ENCODE measurements at places on chromosomes 3 and 15.

DNA sequence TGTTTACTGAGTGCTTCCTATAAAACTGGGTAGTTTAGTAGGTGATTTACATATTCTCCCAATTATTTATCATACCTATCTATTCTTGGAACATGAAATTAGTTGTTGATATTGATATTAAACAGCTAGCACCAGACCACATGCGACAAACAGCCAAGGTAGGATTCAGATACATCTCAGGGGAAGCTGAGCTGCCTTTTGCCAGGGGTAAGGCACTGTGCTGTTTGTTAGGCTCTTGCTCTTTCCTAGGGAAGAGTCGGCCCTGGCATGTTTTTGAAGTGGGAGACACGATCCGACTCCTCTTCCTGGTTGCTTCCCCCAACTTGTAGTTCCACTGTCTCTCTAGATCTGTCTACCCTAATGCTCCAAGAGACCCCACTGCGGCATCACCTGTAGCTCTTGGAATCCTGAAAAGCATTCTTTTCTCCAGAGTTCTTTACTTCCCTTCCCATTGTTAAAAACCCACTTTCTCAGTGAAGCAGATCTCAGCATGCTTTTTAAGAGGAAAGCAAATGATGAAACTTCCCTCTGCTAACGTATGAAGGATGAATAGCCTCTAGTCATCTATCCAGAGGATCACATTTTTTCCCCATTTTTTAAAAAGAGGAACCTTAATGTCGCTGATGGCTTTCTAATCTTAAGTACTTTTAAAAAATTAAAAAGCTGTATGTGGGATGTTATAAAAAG, 138.4 kb downstream of the GHSR start:
- peaks cover 9% of the 10 kb centered on the region for H3K36me3 ChIP-seq
- DNase-seq = no peak
- H3K4me1 ChIP-seq = peaks cover 2% of the 10 kb centered on the region

GRCh38 chr3:6580808-6581207, 280.1 kb upstream of the GRM7 start:
- no peaks in the 10 kb centered on the region for H3K27me3 ChIP-seq
- no peak overlapping the region for H3K27ac ChIP-seq
- H3K4me3 ChIP-seq = no peak overlapping the region
- no peaks in the 10 kb centered on the region for H3K4me1 ChIP-seq

DNA sequence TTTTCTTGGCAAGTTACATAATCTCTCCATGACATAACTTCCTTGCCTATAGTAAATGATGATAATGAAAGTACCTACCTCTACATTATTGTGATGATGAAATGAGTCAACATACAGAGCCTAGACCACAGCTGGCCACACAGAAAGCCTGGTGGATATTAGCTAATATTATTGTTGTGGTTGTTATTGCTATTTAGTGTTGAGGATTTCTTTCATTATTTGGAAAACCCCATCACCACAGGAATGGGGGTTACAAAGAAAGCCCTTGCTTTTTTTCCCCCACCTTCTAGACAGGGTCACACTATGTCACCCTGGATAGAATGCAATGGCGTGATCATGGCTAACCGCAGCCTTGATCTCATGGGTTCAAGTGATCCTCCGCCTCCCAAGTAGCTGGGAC, 125.0 kb downstream of the PDZRN3 start:
- H3K27ac ChIP-seq = no peak overlapping the region
- H3K36me3 ChIP-seq = no peaks in the 10 kb centered on the region
- H3K27me3 ChIP-seq = peaks cover 21% of the 10 kb centered on the region
- H3K4me3 ChIP-seq = no peak overlapping the region
- no peaks in the 10 kb centered on the region for H3K4me1 ChIP-seq

GRCh38 chr3:168467115-168467714, 371.5 kb upstream of the GOLIM4 start:
- H3K4me1 ChIP-seq = peaks cover 3% of the 10 kb centered on the region
- H3K4me3 ChIP-seq = no peak overlapping the region
- H3K36me3 ChIP-seq = no peaks in the 10 kb centered on the region
- H3K27me3 ChIP-seq = no peaks in the 10 kb centered on the region
- no peak overlapping the region for H3K27ac ChIP-seq
- no peak for DNase-seq

DNA sequence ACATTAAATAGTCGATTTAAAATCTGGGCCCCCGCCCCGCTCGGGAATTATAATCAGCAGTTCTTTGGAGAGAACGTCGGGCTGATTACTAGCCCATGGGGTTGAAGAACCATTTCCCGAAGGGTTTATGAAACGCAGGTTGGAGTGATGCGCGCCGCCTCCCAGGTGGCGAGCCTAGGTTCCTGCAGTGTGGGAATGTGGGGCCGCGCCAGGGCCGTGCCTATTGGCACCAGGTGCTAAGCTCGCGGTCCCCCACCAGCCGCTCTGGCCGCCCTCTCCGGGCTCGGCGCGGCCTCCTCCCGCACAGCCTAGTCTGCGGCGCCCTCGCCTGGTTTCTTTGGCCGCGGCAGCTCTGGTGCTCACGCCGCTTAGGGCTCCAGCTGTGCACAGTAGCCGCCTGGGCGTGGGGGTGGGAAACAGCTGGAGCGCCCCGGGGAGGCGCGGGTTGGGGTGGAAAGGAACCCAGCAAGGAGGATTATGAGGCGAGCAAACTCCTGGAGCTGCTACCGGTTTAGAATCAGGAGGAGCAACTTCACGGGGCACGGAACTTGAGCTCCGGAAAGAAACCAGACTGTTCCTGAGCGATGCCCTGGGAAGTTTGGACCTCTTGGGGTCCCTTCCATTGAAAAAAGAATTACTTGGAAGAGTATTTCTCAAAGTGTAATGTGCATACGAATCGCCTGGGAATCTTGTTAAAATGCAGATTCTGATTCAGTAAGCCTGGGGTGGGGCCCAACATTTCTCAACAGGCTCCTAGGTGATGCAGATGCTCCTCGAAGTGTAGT, 5.6 kb upstream of the MECOM start:
- DNase-seq = peak; percentile 71
- peaks cover 96% of the 10 kb centered on the region for H3K27me3 ChIP-seq
- no peak overlapping the region for H3K27ac ChIP-seq
- peaks cover 2% of the 10 kb centered on the region for H3K36me3 ChIP-seq

DNA sequence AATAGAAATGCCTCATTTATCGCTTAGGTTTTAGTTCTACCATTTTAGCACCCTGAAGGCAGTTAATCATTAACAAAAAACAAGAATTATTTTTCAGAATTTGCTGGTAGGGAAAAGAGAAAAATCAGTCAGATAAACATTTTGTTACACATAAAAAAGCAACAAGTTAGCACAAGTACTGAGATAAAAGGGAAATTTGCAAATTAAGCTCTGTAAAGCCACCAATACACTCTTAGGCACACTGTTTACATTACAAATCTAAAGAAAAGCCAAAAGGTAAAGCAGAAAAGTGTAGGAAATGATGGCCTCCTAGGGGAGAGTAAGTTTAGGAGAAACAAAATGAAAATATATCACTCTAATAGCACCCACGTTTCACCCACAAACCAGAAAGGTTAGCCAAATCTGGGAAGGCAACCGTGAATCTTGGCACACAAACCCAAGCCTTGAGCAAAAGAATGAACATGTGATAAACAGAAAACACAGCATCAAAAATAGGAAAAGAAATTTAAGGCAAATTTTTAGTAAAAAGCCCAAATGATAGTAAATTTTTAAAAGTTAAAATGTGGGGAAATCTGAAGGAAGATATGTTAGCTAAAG, 1.6 kb upstream of the SATB1 start:
- peaks cover 35% of the 10 kb centered on the region for H3K36me3 ChIP-seq
- H3K4me3 ChIP-seq = peak overlapping the region; percentile 53

- DNase-seq = no peak
- H3K27me3 ChIP-seq = peaks cover 86% of the 10 kb centered on the region
- H3K4me1 ChIP-seq = peaks cover 14% of the 10 kb centered on the region
- H3K36me3 ChIP-seq = peaks cover 2% of the 10 kb centered on the region
- no peak overlapping the region for H3K27ac ChIP-seq
These were observed 39.7 kb upstream of the POLG start for GRCh38 chr15:89374086-89374981.

GRCh38 chr3:14768881-14769280, 49.9 kb upstream of the FGD5 start:
- no peak overlapping the region for H3K27ac ChIP-seq
- no peak for DNase-seq
- no peaks in the 10 kb centered on the region for H3K4me1 ChIP-seq
- H3K4me3 ChIP-seq = no peak overlapping the region
- H3K27me3 ChIP-seq = no peaks in the 10 kb centered on the region
- H3K36me3 ChIP-seq = no peaks in the 10 kb centered on the region

- no peaks in the 10 kb centered on the region for H3K4me1 ChIP-seq
- H3K27me3 ChIP-seq = no peaks in the 10 kb centered on the region
- H3K36me3 ChIP-seq = no peaks in the 10 kb centered on the region
- no peak overlapping the region for H3K4me3 ChIP-seq
- H3K27ac ChIP-seq = no peak overlapping the region
These were observed 120.9 kb downstream of the NEK11 start for GRCh38 chr3:131147534-131147933.

- H3K27me3 ChIP-seq = no peaks in the 10 kb centered on the region
- H3K4me1 ChIP-seq = no peaks in the 10 kb centered on the region
- no peak overlapping the region for H3K4me3 ChIP-seq
These were observed 61.2 kb upstream of the CTNNB1 start for GRCh38 chr3:41138146-41138545.

DNA sequence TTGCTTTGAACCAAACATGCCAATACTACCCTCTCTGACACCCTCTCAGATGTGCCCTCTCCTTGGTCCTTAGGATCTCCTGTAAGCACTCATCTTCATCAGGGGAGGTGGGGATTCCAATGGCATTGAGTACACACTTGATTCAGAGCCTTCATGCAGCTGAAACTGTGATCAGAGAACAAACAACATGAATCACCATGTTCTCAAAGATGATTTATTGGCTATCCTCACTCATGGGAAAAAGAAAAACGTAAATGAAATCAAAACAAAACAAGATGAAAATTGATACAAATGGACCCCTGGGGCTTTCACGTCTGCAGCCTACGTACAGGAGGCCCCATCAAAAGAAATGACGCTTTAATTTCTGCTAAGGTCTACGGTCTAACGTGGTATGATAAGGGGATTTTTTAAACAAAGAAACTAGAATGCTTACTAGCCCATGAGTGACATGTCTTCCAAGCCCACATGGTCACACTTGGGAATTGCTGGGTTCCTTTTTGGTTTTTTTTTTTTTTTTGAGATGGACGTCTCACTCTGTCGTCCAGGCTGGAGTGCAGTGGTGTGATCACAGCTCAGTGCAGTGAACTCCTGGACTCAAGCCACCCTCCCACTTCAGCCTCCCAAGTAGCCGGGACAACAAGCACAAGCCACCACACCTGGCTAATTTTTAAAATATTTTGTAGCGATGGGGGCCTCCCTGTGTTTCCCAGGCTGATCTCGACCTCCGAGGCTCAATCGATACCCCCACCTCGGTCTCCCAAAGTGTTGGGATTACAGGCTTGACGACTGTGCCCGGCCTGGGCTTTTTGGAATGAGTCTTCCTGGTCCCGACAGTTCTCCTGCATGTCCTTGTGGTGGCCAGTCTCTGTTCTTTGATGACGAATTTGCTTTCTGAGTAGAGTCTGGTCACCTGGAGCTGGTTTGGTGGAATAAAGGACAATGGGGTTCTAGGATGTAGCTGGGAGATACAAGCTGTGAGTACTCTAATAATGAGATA, 202.6 kb downstream of the XXYLT1 start:
- H3K4me3 ChIP-seq = no peak overlapping the region
- H3K4me1 ChIP-seq = no peaks in the 10 kb centered on the region
- H3K27ac ChIP-seq = no peak overlapping the region
- DNase-seq = no peak

DNA sequence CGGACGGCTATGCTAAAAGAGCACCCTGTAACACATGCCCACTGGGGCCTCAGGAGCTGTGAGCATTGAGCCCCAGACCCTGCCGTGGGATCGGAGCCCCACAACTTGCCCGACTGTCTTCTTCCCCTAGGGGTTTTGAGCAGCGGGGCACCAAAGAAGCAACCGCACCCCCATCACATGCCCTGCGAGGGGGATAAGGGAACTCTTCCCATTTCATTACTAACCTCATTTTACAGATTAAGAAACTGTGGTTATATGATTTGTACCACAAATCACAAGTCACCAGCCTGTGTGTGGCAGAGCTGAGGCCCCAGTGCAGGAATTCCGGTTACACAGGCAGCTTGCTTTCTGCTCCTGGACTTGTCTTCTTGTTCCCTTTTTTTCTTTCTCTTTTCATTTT, 86.2 kb downstream of the CD47 start:
- DNase-seq = no peak
- no peak overlapping the region for H3K27ac ChIP-seq
- peaks cover 10% of the 10 kb centered on the region for H3K4me1 ChIP-seq
- peaks cover 10% of the 10 kb centered on the region for H3K27me3 ChIP-seq
- H3K4me3 ChIP-seq = no peak overlapping the region
- H3K36me3 ChIP-seq = no peaks in the 10 kb centered on the region

DNA sequence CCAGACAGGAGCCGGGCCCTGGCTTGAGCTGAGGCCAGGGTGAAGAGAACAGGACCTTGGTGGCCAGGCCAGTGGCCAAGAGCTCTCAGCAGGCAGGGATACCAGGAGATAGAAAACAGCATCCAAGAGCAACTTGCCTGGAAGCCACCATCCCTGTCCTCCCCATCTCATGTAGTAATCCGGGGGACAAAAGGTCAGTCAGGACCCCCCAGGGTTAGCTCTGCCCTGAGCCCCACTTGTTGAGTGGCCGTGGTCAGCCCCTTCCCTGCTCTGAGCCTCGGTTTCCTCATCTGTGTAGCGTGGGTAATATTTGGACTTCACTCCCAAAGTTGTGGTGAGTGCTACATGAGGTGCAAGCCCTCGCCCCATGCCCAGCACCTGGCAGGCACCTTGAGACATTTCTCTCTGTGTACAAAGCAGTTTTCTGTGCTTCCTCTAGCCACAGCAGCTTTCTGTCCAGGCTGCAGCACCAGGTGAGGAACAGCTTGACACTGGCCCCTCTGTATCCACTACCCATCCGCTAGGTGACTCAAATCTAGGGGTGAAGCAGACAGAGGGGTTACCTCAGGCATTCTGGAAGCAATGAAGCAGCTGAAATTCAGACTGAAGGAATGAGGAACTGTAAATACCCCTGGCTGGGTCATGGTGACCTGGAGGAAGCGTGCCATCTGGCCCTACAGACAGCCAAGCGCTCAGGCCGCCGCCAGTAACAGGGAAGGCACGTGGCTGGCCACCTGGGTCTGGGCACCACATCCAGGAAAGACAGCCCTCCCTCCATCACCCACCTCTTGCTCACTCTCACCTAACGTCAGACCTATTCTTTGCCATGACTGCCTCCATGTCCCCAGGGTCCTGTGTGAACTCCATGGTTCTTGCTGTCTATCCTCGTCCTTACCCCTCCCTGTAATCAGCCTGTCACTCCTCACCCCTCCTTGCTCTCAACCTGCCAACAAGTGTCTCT, 6.7 kb downstream of the CISH start:
- peaks cover 74% of the 10 kb centered on the region for H3K36me3 ChIP-seq
- no peak for DNase-seq
- H3K4me3 ChIP-seq = peak overlapping the region; percentile 92
- H3K4me1 ChIP-seq = peaks cover 78% of the 10 kb centered on the region
- H3K27me3 ChIP-seq = no peaks in the 10 kb centered on the region

- no peaks in the 10 kb centered on the region for H3K36me3 ChIP-seq
- no peaks in the 10 kb centered on the region for H3K4me1 ChIP-seq
- no peak for DNase-seq
These were observed 66.0 kb upstream of the OXTR start for GRCh38 chr3:8835385-8835784.

Measured in activated naive CD8-positive, alpha-beta T cell treated with anti-CD3 and anti-CD28 coated beads for 36 hours (primary cell).